Stimulated activated CD4-positive, alpha-beta T cell treated with anti-CD3 and anti-CD28 coated beads, Interleukin-4, amount 100 ng/mL, for 1 hour (primary cell): ENCODE measurements at places on chromosomes 2 and 18.

DNA sequence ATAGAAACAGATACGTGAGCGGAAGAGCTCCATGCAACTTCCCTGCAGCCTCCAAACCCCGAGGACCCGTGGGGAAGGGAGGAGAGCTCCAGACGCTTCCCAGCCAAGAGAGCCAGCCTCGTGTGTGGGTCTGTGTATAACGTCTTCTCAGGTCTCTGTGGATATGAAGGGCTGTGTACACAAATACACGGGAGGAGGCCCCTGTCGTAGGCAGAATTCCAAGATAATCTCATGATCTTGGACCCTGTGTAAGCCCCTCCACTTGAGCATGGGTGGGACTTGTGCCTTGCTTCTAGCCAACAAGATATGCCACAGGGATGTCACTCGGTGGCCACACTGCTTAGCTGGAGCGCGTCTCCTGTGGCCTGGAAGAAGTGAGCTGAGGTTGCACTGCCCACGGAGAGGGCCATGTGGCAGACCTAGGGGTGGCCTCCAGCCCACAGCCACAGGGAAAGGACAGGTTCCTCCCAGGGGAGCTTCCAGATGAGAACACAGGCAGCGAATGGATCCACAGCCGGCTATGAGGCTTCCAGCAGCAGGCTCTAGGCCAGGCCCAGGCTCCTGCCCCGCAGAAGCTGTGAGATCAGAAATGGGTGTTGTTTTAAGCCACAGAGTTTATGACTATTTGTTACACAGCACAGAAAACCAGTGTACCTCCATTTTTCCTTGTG is 15.6 kb upstream of the KLF11 start:
- DNase-seq, result no peak

DNA sequence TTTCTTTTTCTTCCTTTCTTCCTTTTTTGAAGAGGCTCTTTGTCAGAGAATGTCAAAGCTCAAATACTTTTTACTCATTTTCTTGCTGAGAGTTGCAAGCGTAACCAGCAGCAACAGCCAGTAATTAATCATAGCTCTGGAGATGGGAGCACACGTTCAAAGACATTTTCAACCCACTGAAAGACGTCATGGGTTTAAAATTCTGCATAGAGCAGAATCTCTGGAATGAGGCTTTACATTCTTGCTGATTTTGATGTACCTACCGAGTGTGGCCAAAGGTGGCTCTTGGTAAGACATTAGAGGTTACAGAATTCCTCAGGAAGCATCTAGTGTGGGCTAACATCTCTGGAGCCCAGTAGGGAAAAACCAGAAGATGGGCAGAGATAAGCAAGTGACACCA is 292.5 kb downstream of the MTX2 start:
- no peak for DNase-seq

GRCh38 chr2:64737547-64737946 is 83.8 kb upstream of the SERTAD2 start:
- DNase-seq, result no peak

- DNase-seq, result no peak
These were observed 113.3 kb upstream of the EPC2 start for GRCh38 chr2:148531235-148531634.

DNA sequence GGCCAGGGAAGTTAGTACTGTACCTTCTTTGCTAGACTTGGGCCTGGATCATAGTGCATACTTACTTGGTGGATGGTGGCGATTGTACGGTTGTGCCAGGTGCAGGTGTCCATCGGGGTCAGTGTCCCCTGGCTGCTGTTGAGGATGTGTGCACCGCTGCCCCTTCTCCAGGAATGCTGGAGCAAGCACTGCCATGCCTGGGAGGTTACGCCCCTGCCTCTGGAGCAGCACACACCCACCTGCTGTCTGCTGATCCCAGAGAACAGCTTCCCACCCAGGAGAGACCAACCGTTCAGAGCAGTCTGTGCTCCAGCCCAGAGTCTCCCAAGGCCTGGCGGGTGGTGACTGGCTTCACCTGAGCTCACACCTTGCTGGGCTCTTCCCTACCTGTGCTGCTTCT is 286.8 kb upstream of the HS6ST1 start:
- no peak for DNase-seq

- DNase-seq, result peak; percentile 74
These were observed 873 bp upstream of the SH3RF3 start for GRCh38 chr2:109128048-109128615.

- no peak for DNase-seq
These were observed 11.4 kb upstream of the REG1B start for GRCh38 chr2:79099140-79099686.

DNA sequence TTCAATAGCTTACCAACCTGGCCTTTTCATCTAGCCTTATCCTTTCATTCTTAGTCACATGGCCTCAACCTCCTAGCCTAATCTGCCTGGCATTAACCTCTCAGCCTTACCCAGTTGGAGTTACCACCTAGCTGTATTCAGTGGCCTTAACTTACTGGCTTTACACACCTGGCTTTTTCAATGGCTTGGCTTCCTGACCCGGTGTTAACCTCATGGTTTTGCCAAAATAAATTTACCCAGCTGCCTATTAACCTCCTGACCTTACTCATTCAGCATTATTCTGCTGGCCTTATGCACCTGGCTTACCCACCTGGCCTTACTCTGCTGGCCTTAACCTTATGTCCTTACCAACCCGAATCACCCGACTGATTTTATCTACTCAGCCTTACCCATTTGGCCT is 135.5 kb upstream of the ZSWIM2 start:
- no peak for DNase-seq

- no peak for DNase-seq
These were observed 11.0 kb upstream of the PTPN2 start for GRCh38 chr18:12895014-12895413.

DNA sequence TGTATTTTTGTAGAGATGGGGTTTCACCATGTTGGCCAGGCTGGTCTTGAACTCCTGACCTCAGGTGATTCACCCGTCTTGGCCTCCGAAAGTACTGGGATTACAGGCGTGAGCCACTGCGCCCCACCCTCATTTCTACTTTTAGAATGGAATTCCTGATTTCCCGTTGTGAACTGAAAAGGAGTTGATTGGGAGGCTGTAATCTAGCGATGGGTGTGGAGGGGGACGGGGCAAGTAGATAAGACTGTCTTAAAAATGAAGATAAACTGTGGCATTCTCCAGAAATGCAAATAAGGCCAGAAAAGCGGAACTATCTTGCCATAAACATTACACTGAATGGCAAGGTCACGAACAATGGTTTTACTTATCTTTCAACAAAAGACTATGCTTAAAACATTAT is 135.4 kb downstream of the TRIB2 start:
- no peak for DNase-seq

- no peak for DNase-seq
These were observed 23.4 kb downstream of the LCLAT1 start for GRCh38 chr2:30470426-30470825.

DNA sequence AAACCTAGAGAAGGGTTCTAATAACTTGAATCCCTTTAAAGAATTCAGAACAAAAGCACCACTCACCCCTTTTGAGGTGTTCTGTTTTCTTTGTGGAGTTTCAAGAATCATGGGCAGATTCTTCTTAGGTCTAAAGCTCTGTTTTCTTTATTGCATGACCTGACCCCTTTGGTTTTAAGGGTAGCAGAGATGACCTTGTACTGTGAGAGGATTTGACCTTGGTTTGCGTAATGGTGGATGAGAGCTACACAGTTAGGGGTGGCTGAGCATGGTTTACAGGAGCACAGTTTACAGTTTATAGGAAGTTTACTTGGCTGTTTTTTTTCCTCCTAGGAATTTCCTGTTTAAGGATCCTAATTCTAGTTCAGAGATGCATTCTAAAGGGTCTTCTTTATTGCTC is 1095.6 kb upstream of the NRXN1 start:
- DNase-seq, result no peak
